ENCODE measurements at places on chromosomes 11 and 22. TPM values are rescaled to one million over a fixed set of nuclear protein-coding genes. Genes with fewer than 3 reads are reported as not detected.

- peaks cover 37% of the 10 kb centered on the region for H3K4me1 ChIP-seq
- H3K4me3 ChIP-seq, result no peak overlapping the region
- peaks cover 13% of the 10 kb centered on the region for H3K36me3 ChIP-seq
- H3K27me3 ChIP-seq, result no peaks in the 10 kb centered on the region
- peak overlapping the region; percentile 63 for H3K27ac ChIP-seq
- DNase-seq, result no peak
Measured at GRCh38 chr11:95095858-95096587, 6.4 kb downstream of the ENDOD1 start.

DNA sequence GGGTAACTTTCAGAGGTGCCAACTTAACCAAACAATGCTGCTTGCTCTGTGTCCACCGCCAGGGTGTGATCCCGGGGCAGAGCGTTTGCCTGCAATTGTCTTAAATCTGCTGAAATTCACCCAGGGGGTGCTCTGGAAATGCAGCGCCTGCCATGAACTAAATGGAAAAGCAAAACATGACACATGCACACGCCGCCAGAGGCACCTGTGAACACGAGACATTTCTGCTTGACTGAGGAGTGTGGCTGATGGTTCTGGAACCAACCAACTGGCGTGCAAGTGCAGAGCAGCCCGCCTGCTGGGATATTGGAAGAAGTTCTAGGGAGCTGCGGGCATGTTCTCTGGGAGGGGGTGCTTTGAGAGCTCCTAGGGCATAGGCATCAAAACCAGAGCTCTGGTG, 30.4 kb downstream of the DSCAML1 start:
- H3K4me1 ChIP-seq, result no peaks in the 10 kb centered on the region
- no peak overlapping the region for H3K4me3 ChIP-seq
- no peaks in the 10 kb centered on the region for H3K36me3 ChIP-seq
- H3K27me3 ChIP-seq, result peaks cover 3% of the 10 kb centered on the region

DNA sequence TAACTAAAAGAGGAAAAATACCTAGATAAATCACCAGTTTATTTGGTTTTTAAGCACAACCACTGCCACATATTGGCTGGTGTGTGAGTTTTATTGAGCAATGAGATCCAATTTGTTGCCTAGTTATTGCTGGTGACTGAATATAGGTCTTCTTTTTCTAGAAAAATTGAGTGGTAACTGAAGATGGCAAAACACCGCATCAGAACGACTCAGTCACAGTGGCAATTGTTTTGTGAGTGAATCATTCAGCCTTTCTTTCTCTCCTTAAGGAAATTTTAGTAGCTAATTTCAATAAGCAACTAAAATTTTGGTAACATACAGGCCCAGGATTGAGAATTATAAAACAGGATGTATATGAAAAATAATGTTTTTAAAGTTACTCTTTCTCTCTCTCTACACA, 533.0 kb downstream of the KCNA4 start:
- no peaks in the 10 kb centered on the region for H3K4me1 ChIP-seq
- DNase-seq, result no peak
- H3K27ac ChIP-seq, result no peak overlapping the region

GRCh38 chr11:58465690-58466089, 23.7 kb upstream of the OR5B12 start:
- DNase-seq, result no peak
- no peaks in the 10 kb centered on the region for H3K4me1 ChIP-seq
- H3K4me3 ChIP-seq, result no peak overlapping the region
- H3K36me3 ChIP-seq, result peaks cover 2% of the 10 kb centered on the region
- no peaks in the 10 kb centered on the region for H3K27me3 ChIP-seq

DNA sequence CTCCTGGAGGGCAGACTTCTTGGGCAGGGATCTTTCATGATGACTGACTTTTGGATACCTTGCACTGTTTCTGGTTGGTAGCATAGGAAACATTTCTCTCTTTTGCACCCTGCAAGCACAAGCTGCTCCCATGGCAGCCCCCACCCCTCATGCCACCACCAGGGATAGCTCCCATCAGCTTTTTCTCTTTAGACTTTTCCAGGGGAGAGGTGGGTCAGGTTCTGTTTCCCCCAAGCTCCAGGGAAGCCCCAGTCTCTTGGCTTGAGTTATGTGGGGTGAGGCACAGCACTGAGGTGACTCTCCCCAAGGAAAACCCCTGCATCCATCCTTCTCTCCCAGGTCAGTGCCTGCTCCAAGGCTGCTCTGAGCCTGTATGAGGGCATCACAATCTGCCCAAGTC, 22.5 kb downstream of the LRRC32 start:
- H3K27me3 ChIP-seq, result peaks cover 44% of the 10 kb centered on the region
- no peak overlapping the region for H3K4me3 ChIP-seq
- no peak overlapping the region for H3K27ac ChIP-seq
- H3K36me3 ChIP-seq, result no peaks in the 10 kb centered on the region

DNA sequence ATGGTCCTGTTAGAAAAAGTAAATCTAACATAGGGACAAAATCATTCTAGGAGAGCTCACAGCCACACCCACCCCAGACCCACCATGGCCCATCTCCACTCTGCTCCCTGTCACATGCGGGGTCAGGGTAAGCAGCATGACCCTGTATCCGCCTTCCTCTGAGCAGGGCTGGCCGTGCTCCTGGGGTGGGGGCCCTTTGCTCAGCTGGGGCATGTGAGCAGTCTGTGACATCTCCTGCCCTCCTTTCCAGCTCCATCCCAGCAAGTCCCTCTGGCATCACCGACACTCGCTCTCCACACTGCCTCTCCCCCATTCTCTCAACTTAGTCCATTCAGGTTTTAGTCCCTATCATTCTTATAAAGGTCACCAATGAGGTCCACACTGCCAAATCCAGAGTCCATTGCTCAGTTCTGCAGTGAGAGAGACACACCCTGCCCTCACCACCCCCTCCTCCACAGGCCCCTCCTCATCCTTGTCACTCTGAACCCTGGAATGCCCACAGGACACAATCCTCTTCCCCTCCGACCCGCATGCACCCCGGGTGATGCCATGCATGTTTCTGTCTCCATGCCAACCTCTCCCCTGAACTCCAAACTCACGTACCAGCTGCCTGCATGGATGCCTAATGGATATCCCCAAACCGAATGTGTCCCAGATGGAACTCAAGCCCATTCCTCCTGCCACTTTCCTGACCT, 65.1 kb upstream of the PITPNB start:
- H3K27me3 ChIP-seq, result no peaks in the 10 kb centered on the region
- H3K4me3 ChIP-seq, result no peak overlapping the region
- H3K27ac ChIP-seq, result peak overlapping the region; percentile 67
- no peak for DNase-seq
- peaks cover 7% of the 10 kb centered on the region for H3K4me1 ChIP-seq
- H3K36me3 ChIP-seq, result peaks cover 39% of the 10 kb centered on the region

DNA sequence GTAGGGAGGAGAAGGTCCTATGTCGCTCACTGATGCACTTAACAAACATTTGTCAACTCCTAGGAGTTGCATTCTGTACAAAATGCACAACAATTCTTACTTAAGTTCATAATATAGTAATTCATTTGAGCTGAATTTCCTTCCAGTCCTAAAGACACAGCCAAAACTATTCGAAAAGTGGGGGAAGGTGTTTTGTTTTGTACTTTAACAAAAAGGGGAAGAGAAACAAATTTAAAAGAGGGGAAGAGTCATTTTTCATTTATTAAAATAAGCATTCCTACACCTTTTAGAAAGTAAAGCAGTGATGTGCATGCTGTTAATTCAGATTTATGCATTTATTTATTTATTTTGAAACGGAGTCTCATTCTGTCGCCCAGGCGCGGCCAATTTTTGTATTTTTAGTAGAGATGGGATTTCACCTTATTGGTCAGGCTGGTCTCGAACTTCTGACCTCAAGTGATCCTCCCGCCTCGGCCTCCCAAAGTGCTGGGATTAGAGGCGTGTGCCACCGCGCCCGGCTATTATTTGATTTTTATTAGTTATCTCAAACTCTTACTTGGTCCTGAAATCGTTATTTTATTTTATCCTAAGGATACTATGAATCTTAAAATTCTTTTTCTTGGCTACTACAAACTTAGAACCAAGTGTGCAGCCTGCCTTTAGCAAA, 1.1 kb upstream of the FANCF start:
- peak overlapping the region; percentile 99 for H3K4me3 ChIP-seq
- peaks cover 31% of the 10 kb centered on the region for H3K4me1 ChIP-seq
- H3K27ac ChIP-seq, result no peak overlapping the region
- DNase-seq, result no peak
- H3K27me3 ChIP-seq, result no peaks in the 10 kb centered on the region
- peaks cover 5% of the 10 kb centered on the region for H3K36me3 ChIP-seq

GRCh38 chr11:110735455-110736170, 23.4 kb upstream of the ARHGAP20 start:
- no peak for DNase-seq
- H3K4me3 ChIP-seq, result no peak overlapping the region
- H3K27me3 ChIP-seq, result peaks cover 17% of the 10 kb centered on the region
- H3K4me1 ChIP-seq, result no peaks in the 10 kb centered on the region

DNA sequence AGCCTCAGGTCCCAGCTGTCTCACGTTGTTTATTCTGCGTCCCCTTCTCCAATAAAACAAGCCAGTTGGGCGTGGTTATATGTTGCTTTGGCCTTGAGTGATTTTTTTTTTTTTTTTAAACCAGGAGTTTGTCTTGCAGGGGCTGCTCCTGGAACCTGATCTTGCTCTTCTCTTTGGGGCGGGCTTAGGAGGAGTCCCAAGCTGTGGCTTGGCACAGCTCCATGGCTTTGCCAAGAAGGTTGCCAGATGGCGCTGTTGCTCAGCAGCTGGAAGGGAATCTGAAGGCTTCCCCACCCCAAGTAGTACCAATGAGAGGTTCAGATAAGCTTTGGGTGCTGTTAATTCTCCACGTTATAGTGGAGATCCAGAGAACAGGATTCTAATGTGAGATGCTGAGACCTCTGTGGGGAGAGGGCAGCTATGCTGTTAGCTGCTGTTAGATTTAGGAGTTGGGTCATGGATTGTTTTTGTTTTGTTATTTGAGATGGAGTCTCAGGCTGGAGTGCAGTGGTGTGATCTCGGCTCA, 2.0 kb upstream of the FERMT3 start:
- H3K4me3 ChIP-seq, result peak overlapping the region; percentile 77
- peak; percentile 86 for DNase-seq
- H3K27ac ChIP-seq, result peak overlapping the region; percentile 93
- H3K27me3 ChIP-seq, result no peaks in the 10 kb centered on the region
- H3K4me1 ChIP-seq, result peaks cover 22% of the 10 kb centered on the region

- no peaks in the 10 kb centered on the region for H3K36me3 ChIP-seq
- no peak overlapping the region for H3K4me3 ChIP-seq
- peaks cover 3% of the 10 kb centered on the region for H3K27me3 ChIP-seq
Measured at GRCh38 chr11:67640021-67640757, 626 bp upstream of the TBX10 start.

CRYBA4 gene
- not detected for polyA plus RNA-seq

THRSP gene
- polyA plus RNA-seq, result not detected

INS gene
- polyA plus RNA-seq, result not detected

SLC22A6 gene
- polyA plus RNA-seq, result not detected

PPP6R3 gene
- 44.0 TPM for polyA plus RNA-seq
